ENCODE measurements at places on chromosomes 16 and 17. TPM values are rescaled to one million over a fixed set of nuclear protein-coding genes. Genes with fewer than 3 reads are reported as not detected.
A peak's percentile ranks its signal among the peaks of the same experiment; 100 is the strongest.

DNA sequence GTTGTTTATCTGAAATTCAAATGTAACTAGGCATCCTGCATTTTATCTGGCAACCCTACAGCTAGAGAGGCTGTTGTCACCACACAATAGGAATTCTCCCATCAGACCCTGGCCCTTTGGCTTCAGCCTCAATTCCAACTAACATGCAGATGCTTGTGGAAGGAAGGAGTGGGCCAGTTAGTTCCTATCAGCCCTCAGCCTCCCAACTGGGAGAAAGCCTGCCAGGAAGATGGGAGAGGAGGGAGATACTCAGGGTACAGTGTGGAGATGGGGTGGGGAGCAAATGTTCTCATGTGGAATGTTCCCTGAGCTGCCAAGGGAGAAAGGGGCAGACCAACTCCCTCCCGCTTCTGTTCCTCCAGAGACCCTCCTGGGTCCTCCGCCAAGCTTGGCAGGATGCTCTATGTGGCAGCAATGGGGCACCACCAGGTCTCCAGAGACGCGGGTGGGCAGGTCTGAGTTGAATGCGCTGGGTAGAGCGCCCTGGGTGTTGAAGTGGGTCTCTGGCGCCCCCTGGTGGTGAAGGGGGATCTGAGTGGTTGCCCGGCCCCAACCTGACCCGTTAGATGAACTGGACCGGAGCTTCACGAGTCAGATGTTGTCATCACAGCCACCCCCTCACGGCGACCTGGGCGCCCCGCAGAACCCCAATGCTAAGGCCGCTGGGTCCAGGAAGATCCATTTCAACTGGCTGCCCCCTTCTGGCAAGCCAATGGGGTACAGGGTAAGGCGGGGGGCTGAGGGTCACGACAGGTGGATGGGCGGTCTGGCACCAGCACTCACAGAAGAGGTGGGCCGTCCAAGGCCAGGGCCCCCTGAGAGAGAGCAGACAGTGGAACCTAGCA is 15.2 kb downstream of the GALK1 start:
- DNase-seq = peak; percentile 95

DNA sequence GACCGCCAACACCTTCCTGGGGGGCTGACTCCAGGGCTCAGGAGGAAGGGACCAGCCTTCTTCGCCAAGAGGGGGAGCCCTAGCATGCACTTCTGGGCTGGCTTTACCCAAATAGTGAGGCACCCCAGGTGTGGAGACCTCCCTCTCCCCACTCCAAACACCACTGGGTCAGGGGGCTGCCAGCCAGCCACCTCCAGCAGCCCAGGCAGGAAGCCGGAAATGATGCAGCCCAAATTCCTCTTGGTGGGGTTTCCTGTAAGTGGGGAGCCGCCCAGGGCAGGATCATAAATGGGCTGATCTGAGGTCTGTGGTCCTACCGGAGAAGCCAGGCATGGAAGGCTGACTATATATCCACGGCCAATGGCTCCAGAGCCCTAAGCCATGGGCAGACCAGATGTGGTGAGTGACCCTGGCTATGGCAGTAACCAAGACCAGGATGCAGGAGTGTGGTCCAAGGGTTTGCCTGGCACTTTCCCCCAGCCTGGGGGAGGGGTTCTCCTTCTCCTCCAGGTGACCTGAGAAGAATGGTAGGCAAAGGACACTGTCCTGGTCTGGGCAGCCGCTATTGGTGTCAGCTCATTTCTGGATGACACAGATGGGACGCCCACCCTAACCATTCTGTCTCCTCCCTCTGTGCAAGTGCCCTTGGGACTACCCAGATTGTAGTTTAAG is 4.2 kb downstream of the GIT1 start:
- DNase-seq = no peak

- DNase-seq = no peak
Measured at GRCh38 chr17:79202480-79202879, 127.9 kb downstream of the ENGASE start.

DNA sequence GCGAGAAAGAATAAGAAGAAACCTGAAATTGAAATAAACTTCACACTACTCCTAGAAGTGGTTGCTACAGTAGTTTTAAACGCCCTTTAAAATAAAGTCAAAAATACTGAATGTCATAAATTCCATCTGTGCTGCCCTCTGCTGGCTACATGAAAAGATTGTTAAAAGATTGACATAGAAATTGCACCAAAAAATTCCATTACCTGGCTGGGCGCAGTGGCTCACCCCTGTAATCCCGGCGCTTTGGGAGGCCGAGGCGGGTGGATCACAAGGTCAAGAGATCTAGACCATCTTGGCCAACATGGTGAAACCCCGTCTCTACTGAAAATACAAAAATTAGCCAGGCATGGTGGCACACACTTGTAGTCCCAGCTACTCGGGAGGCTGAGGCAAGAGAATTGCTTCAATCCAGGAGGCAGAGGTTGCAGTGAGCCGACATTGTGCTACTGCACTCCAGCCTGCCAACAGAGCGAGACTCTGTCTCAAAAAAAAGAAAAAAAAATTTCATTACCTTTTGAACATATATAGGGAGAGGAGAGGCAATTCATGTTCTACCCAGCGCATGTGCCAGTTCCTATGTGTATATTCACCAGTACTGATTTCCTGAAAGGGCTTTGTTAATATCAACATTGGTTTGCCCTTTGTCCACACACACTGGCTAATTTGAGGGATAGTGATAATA is 36.5 kb downstream of the CYTH1 start:
- DNase-seq = no peak

DNA sequence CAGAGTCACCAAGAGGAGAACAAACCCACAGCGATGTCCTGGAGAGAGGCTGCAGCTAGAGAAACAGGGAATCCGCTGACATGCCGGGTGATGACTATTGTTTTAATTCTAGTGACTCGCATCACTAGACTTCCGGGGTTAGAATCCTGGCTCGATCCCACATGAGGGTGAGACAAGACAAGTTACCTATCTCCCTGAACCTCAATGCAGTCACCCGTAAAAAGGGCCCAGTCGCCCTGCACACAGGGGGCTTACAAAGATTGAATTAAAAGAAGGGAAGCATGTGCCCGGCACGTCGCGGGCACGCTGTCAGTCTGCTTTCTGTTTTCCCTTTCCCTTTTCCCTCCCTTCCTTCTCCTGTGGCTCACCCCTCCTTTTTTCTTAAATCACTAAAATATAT is 212.9 kb upstream of the FOXF1 start:
- peak; percentile 69 for DNase-seq

- no peak for DNase-seq
Measured at GRCh38 chr16:11605891-11606290, 19.2 kb upstream of the LITAF start.

DNA sequence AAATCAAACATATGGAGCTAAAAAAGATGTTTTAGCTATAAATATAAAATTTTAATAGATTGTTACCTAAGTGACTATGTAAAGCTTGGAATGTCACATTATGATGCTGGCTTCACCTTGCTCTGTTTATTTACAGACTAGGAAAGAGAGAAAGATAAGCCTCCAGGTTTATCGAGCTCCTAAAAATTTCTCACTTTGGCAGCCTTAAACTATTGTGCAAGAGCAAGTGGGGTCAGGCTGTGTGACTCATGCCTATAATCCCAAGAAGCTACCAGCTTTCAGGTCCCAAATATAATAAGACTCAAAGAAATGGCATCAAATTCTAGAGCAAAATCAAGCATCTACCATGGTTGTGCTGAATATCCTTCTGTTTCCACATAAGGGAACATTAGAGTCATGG is 34.3 kb upstream of the PRSS54 start:
- no peak for DNase-seq

- DNase-seq = no peak
Measured at GRCh38 chr17:79800325-79801155, 3.7 kb upstream of the CBX8 start.

- no peak for DNase-seq
Measured at GRCh38 chr17:64131606-64132270, 1.8 kb upstream of the ERN1 start.

DNA sequence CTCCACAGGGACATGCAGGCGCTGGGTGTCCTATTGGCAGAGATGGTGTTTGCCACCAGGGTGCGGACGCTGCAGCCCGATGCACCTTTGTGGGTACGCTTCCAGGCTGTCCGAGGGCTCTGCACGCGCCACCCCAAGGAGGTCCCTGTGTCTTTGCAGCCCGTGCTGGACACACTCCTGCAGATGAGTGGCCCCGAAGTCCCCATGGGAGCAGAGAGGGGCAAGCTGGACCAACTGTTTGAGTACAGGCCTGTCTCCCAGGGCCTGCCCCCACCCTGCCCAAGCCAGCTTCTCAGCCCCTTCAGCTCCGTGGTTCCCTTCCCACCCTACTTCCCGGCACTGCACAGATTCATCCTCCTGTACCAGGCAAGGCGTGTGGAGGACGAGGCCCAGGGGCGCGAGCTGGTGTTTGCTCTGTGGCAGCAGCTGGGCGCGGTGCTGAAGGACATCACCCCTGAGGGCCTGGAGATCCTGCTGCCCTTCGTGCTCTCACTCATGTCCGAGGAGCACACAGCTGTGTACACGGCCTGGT is 2.8 kb downstream of the WDR81 start:
- no peak for DNase-seq

DNA sequence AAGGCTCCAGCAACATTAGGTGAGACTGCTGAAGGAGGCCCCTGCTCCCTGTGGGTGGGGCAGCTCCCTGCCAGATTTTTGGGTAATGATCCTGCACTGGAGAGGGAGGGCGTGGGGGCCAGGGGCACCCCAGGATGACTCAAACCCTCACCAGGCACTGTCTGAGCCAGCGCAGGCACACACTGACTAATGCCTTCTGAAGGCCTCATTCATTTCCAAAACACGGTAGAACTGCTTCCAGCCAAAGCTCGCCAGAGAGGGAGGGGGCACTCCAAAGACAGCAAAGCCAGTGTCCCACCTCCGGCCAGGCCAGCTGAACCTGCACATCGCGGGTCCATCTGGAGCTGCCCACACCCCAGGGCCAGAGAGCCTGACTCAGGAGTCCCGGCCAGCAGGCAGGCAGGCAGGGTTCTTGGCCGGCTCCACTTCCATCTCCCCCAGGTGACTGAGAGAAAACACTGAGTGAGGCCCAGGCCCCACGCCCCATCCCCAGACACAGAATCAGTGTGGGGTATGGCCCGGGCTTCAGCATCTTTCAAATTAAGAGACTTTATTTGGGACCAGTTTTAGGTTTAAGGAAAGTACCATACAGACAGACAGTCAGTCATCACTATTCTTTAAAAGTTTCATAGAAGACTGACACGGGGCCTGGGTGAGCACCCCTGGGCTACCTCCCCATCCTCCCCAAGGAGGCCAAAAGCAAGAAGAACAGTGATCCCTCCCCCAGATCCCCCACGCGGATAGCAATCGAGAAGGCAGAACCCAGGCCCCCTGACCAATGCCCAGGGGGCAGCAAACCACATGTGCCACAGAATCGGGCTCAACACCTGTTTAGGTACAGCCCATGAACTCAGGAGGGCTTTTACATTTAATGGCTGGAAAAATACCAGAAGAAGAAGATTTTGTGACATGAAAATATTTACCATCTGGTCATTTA is 2.3 kb downstream of the PIEZO1 start:
- no peak for DNase-seq

DNA sequence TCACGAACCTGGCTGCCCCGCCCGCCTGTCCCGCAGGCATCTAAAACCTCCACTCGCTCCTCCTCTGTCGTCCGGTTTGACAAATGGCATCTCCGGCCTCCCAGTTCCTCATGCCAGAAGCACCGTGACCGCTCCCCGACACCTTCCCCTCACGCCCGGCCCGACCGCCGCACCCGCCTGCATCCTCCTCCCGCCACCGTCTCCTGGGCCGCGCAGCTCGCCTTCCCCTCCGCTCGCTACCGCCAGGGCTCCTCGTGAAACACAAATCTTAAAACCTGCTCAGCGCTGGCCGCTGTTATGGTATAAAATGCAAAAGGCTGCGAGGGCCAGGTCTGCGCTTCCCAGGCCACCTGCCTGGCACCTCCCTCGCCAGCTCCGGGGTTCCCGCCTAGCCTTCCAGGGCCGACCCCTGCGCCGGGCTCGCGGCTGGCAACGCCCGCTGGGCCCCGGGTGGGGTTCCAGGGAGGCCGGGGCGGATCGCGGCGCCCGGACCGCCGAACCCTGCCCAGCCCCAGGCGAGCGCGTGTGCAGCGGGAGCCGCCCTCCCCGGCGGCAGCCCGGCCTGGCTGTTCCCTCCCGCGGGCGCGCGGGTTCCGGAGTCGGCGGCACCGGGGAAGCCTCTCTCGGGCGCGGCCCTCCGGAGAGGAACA is 488 bp downstream of the SPSB3 start:
- DNase-seq = no peak

DNA sequence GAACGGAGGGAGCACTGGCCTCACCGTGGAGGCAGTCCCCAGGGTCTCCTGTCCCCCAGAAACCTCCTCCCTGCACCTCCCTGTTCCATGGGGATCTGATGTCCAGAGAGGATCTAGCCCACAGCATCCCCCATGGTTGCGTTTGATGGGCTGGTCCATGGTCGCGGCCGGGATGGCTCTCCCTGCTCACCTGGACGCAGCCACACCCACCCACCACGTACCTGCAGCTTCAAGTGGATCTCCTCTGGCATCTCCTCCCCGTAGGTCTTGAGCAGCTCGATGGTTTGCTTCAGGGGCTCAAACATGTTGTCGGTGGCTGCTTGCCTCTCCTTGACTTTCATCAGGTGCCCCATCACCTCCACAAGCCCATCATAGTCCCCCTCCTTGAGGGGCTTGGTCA is 47.9 kb downstream of the DNAH17 start:
- no peak for DNase-seq

GRCh38 chr17:57034807-57035754 is 50.0 kb upstream of the AKAP1 start:
- no peak for DNase-seq

GRCh38 chr16:19677402-19677801 is 40.6 kb downstream of the KNOP1 start:
- DNase-seq = peak; percentile 53

DNA sequence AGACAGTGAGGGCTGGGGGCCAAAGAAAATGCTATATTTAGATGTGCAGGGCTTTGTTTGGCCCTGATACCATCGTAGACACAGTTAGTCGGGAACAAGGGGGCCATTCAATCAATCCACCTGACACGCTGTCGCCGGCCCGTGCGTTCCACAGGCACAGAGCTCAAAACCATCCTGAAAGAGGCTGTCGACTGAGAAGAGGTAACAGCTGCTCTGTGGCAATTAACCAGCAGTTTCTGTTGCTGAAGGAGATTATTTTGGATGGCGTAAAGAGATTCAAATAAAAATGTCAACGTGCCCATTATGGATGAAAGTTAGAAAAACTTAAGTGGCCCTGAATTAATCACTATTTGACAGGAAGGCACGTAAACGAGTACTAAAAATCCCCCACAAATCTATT is 276.2 kb upstream of the IRX5 start:
- no peak for DNase-seq

SLC12A3 gene
- not detected for total RNA-seq

CCL4L2 gene
- total RNA-seq = 1.2 TPM

KCNH4 gene
- total RNA-seq = 0.55 TPM

PABPN1L gene
- total RNA-seq = not detected

Data from mesenteric fat pad (tissue), 1 donor.